ENCODE measurements at places on chromosomes 2 and 18. TPM values are rescaled to one million over a fixed set of nuclear protein-coding genes. Genes with fewer than 3 reads are reported as not detected.

- DNase-seq: no peak
Measured at GRCh38 chr2:8162552-8162951, 519.3 kb upstream of the ID2 start.

SERPINB10 gene
- not detected for total RNA-seq

NAT8 gene
- total RNA-seq: not detected

ANKRD44 gene
- 18.4 TPM for total RNA-seq

GRCh38 chr2:113812204-113812603, 55.8 kb upstream of the SLC35F5 start:
- DNase-seq: no peak

DNA sequence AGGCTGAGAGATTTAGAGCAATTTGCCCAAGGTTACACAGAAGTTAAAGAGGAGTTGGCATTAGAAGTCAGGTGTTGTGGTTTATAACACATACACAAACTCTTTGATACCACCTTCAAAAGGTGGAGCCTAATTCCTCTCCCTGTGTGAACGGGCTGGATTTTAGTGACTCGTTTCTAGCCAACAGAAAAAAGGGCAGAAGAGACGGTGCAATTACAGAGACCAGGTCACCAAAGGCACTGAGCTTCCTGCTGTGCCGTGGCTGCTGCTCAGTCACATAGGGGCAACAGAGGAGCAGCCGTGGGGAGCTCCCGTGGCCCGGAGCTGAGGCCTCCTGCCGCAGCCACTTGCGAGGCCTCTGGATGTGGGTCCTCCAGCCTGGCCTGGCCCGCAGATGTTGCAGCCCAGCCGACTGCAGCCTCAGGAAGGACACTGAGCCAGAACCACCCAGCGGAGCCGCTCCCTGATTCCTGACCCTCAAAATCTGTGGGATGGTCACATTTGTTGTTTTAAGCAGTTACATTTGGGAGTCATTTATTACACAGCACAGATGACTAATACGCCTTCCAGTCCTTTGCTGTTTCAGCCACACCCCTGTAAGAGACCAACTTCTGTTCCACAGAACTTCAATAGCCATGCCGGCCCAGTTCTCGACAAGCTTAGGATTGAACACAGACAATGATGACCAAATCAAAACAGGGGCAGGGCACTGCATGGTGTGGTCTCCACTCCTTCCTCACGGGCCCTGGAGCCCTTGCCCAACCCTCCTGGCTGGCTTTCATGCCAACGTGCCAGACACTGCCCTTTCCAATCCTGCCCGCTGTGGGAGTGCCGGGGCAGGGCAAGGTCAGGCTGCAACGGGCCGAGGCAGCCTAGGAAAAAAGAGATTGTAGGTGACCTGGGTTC, 17.1 kb downstream of the EDAR start:
- DNase-seq: no peak

GRCh38 chr2:188207554-188207953, 84.1 kb upstream of the GULP1 start:
- DNase-seq: no peak

CCBE1 gene
- total RNA-seq: 5.4 TPM

DNA sequence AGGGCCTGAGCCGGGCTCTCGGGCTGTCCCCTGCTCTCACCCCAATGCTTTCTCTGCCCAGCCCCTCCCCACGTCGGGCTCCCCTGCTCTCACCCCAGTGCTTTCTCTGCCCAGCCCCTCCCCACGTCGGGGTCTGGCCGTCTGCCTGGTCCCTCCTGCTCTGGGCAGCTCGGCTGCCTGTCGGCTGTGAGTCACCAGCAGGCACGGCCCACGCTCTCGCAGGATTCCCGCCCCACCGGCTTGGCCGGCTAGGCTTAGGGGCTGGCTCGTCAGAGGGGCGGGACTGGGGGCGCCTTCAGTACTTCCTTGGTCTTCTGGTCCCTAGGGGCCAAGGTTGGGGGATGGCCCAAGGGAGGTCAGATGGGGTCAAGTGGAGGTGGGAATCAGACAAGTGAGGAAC, 3.3 kb downstream of the BOK start:
- DNase-seq: peak; percentile 45

LHCGR gene
- 1.2 TPM for total RNA-seq

DNA sequence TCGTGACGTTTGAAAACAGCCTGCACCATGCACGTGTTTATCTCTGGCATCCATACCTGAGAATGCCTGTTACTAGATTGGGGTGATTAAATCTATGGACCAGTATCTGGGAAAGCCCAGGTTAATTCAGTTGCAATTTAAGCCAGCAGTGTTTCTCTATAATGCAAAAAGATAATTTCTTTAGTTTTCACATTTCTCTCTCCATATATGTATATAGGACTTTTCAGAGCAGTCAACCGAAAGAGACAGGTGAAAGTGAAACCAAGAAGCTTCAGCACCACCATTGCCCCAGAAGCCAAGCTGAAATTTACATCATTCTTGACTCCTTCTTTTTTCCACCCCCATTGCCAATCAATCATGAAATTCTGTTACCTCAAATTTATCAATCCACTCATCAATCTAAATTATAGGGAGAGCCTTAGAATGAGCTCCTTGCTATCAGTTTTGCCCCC, 2.7 kb upstream of the LRP2 start:
- DNase-seq: no peak

GRCh38 chr2:156343096-156343939, 10.8 kb upstream of the NR4A2 start:
- DNase-seq: no peak

FAM237A gene
- total RNA-seq: not detected

DNA sequence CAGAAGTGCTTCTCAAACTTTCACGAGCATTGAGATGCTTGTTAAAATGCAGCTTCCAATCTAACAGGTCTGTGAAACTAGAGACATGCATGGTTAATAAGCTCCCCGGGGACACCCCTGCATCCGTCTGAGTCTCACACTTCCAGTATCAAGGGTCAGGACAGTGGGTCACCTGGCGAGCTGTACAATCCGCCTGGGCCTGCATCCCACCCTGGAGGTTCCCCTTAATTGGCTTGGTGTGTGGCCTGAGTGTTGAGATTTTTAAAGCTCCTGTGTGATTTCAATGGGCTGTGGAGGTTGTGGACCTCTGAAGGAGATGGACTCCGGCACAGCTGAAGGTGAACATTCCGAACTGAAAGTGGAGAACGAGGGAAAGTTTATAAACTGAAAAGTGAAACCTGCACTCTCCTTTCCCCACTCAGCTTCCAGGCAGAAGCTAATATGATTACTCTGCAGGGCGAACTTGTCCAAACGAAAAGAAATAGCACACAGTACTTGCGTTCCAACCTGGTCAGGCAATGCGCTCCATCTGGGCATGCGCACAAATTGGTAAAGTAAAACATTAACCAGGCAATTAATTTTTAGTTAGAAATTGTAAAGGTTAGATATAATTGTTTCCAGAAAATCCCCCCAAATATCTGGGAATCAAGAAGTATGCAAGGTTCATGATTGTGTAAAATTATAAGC, 191.7 kb upstream of the ALKAL2 start:
- DNase-seq: no peak

DNA sequence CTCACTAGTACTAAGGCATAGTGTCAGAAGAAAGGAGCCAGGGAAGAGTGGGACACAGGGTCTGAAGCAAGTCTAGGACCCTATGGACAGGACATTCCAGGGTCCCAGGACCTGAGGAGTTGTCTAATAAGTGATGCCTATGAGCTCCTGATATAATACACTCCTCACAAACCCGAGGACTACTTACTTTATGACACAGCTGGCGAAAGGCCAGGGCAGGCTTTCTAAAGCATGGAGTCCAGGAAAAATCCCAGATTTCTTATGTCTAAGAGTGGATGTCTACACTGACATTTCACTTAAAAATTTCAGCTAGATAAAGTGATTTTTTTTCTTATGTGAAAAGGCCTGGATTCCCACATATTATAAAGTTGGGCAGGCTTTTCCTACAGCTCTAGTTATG, 502.2 kb upstream of the SETBP1 start:
- no peak for DNase-seq

CDH2 gene
- total RNA-seq: 1.9 TPM

- DNase-seq: no peak
Measured at GRCh38 chr2:235868645-235869044, 299.5 kb downstream of the GBX2 start.

DNA sequence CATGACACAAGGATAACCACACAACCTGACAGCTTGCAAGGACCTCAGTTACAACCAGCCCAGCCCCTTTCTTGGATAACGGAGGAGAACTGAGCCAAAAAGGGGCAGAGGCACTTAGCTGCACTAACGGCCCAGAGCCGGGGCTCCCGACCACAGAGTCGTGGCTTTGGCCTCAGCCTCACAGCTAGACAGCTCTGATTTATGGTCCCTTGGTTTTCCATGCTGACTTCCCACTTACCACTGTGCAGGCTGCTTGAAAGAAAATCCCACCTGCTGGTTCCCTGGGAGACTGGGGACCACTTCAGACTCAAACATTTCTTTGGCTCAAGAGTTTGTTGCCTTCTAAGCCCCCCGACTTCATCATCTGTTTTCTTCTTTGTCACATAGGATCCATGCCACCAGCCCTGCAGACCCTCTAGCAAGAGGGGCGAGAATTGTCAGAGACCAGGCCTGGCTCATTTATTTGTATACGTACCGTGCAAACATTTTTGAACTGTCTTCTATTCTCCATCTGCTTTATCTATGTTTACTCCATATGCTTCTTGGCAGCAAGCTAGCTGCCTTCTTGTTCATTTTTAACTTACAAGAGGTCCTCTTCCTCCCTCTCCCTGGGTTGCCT, 352.6 kb upstream of the MYT1L start:
- DNase-seq: no peak

TTN gene
- 18.2 TPM for total RNA-seq

PNO1 gene
- total RNA-seq: 24.0 TPM

- DNase-seq: no peak
Measured at GRCh38 chr2:20314562-20315501, 35.8 kb downstream of the PUM2 start.

DNA sequence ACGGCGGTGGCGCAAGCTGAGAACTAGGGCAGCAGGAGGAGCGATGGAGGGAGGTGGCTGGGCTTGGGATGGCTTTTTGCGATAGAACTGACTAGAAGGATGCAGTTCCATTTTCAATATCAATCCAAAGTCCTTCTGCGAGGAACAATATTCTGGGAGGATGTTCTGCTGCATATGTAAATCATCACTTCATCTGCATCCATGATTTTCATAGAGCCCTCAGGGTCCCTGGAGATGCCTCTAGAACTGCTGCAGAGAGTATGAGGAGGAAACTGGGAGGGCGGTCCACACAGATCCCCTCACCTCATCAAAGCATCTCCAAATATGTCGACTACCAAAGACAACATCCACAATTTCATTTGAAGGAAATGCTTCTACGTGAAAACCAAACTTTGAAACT, 20.8 kb downstream of the CACNB4 start:
- no peak for DNase-seq

- no peak for DNase-seq
Measured at GRCh38 chr18:8314124-8314523, 295.1 kb upstream of the RAB12 start.

ANKRD30BL gene
- total RNA-seq: not detected

LCT gene
- total RNA-seq: not detected

GRCh38 chr2:223008956-223009355, 43.0 kb upstream of the KCNE4 start:
- DNase-seq: no peak

- DNase-seq: no peak
Measured at GRCh38 chr2:1748741-1749488, 4.6 kb upstream of the PXDN start.

CFAP65 gene
- 0.19 TPM for total RNA-seq

All from omental fat pad (tissue), 4 donors.